ENCODE measurements at places on chromosomes 7 and 10.

DNA sequence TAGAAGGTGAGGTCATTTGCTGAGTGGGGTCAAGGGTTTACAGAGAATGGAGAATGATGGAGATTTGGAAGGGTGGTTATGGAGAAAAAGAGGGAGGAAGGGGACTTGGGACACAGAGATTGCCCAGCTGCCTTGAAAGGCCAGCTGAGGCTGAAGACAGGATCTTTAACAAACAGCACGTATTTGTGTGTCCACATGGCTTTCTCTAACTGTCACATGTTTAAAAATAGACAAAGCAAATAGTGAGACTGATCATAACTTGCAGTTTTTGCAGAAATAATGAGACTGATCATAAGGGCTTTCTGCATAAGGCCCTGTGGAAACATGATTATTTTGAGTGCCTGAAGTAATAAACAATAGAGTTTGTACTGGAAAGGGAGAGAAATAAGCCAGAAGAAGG lies 212.7 kb downstream of the HDAC9 start:
- no peak for DNase-seq

- DNase-seq, result no peak
Measured at GRCh38 chr10:106181501-106181900, 983.0 kb downstream of the SORCS1 start.

DNA sequence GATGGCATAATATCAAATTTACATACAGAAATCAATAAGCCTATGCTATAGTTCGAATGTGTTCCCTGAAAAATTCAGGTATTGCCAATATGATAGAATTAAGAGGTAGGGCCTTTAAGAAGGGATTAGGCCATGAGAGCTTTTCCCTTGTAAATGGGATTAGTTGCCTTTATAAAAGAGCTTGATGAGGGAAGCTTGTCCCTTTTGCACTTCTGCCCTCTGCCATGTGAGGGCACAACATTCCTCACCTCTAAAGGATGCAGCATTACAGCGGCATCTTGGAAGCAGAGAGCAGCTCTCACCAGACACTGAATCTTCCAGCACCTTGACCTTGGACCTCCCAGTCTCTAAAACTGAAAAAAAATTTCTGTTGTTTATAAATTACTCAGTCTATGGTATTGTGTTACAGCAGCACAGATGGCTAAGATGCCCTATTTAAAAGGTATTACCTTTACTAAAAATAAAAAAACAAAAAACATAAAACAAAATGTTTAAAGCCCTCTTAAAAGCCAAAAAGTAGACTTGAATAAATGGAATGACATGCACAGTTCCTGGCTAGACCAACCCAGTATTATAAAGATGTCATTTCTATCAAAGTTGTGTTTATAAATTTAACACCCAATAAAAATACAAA lies 909.6 kb downstream of the REEP3 start:
- DNase-seq, result peak; percentile 26

- DNase-seq, result no peak
Measured at GRCh38 chr10:688312-689120, 952 bp downstream of the DIP2C start.

DNA sequence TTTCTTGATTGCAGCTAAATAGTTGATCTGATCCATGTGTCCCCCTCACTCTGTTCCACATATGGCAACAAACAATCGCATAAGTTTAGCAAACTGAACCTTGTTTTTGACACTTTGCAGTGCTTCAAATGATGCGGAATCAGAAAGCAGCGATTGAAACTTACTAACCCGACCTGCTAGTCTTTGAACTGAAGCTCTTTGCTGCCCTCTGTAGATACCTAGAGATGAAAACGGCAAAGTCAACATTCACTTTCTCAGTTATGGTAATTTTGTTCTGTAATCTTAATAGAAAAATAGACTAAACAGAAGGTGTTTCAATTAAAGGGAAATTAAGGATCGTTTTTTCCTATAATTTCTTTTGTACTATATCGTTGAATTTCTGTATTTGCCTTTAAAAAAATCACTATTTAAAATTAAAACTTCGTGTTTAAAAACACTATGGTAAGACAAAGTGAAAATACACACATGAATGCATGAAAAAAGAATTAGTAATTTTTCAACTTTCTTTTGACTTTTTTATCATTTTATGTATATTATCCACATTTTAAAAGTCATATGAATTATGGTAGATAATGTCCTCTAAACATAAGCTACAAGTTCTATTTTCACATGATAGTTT lies 276.5 kb downstream of the MAGI2 start:
- peak; percentile 72 for DNase-seq

DNA sequence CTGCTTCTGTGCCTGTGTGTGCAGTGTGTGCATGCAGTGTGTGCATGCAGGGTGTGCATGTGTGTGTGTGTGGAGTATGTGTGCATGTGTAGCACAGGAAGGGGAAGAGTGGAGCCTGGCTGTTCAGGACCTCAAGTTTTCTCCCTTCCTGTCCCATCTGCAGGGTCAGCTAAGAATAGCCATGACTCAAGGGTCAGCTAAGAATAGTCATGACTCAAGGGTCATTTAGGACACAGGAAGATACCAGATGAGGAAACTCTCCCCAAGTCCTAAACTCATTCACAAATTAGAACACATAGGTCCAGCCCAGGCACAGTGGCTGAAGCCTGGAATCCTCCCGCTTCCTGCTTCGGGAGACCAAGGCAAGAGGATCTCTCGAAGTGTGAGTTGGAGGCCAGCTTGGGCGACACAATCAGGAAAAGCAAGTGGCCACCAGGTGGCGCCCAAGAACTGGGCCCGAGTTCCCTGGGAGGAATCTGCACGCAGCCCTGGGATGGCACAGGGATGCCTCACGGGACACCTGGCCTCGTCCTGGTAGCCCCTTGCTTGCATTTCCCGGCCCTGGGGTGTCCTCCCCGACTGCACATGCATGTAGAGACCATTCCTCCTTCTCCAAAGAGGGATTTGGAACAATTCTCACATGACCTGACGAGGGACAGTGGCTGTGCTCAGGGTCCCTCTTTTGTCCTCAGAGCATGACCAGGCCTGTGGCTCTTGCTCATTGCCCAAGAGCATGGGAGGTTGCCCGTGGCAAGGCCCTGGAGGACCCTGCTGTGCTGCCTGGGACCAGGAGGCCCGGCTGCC lies 21.4 kb upstream of the VOPP1 start:
- peak; percentile 13 for DNase-seq

DNA sequence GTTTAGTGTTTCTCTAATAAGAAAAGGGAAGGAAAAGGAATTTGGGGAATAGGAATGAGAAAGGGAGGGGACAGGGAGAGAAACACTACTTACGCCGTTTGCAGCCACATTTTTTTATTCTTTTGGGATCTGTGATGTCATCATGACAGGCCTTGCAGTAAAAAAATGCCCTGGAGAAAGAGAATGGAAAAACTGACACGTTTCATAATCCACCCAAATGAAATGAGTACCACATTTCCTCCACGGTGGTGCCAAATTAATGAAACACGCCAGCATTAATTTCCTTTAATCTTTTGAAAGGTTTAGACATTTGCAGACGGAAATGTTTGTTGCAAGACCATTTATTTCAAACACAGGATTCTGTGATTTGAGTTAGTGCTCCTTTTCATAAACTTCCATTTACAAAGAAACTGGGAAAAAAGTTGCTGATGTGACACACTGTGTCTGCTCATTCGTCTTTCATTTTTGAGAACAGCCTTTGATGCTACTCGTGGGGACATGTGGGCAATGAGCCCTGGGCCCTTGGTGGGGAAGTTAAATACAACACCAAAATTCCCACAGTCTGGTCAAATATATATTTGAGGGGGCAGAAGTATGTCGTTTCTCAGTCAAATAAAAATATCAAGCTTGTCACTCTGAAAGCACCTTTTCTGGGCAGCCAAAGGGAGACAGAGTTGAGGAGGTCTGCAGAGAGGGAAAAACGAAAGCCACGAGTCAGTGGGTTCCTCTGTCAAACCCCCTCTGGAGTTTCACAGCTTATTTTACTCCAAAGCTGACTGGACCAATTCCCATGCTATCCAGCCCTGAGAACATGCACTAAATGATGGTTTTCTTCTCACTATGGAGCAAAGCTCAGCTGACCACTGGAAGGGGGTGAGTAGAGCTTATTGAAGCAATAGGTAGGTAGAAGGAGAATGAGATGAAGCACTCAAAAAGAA lies 625.5 kb downstream of the KCNMA1 start:
- DNase-seq, result no peak

DNA sequence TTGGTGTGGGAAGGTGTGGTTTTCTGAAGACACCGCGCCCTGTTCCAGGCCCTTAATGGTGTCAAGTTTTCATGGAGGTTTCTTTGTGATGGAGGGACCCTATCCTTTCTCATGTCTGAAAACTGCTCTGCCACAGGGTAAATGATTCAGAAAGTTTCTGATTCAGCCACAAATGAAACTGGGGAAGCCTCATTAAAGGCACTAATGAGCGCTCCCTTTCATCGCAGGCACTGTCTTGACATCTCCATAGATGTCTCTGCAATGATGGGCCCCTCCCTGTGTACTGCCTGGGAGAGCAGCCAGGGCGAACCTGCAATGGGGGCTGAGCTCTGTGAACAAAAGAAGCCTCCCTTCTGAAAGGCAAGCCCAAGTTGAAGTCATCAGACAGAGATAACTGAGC lies 355.3 kb downstream of the PRPF18 start:
- no peak for DNase-seq

- no peak for DNase-seq
Measured at GRCh38 chr10:86706401-86706841, 38.1 kb downstream of the LDB3 start.

DNA sequence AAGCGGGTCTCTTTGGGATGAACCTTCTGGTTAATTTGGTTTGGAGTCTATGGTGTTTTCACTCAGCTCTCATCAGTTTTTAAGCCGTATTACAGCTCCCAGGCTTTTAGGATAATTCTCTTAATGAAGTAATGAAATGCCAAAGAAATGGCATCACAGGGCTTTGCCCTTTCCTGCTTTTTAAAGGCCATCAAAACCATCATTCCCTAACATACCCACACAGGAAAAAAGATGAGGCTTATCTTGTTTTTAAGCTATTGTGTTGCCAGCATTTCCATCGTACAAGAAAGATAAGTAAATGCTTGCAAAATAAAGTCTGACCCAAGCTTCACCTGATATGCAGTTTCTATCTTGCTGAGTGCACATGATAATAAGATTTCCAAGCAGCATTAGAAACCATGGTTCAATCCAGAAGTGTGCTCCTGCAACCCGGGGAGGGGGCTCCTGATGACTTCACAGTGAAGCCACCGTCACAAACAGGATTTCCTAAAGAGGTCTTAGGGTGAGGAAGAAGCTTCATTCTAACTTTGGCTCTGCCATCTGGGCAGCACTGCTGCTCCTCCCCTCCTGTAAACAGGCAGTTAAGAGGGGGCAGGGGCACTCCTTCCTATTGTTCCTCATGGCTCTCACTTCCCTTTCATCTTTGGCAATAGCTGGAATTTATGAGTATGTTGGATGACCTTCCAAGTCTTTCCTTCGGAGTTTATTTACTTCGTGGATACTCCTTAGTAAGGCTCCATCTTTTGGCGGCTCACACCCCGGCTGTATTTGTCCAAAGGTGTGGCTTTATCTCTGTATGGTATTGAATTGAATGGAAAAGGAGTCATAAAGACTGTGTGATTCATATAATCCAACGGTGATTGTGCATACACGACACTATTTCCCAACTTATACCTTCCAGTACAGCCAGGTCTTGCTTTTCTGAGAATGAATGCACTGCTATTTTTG lies 55.2 kb upstream of the FAM133B start:
- DNase-seq, result no peak

DNA sequence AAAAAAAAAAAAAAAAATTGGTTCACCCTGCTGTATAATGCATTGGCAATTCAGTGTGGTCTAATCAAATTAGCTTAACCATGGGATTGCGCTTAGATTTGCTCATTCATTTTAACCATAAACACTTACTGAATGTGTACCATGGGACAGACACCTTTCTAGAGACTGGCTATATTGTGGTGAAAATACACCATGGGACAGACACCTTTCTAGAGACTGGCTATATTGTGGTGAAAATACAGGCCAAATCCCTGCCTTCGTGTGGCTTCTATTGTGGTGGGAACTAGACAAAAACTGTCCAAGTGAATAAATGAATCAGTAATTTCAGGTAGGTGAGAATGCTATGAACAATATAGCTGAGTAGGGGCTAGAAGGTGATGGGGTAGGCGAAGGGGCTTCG lies 10.2 kb upstream of the REPIN1 start:
- no peak for DNase-seq

DNA sequence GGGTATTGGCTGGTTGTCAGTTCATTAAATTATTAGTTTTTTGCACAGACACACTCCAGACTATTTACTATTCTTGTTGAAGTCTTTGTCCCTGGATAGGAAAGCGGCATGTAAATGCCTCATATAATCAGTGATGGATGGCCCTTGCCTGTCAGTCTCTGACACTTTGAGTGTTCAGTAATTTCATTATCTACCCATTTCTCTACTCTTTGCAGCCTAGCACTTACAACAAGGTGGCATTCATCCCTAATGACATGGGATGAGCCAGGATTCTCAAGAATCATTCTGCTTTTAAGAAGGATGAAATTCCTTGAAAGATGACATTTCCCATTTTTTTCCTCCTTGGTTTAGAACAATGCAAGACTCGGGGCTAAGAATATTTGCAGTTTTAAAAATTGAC lies 155.7 kb downstream of the SORCS3 start:
- DNase-seq, result no peak

GRCh38 chr7:90298145-90299038 lies 22.7 kb downstream of the FAM237B start:
- DNase-seq, result no peak

DNA sequence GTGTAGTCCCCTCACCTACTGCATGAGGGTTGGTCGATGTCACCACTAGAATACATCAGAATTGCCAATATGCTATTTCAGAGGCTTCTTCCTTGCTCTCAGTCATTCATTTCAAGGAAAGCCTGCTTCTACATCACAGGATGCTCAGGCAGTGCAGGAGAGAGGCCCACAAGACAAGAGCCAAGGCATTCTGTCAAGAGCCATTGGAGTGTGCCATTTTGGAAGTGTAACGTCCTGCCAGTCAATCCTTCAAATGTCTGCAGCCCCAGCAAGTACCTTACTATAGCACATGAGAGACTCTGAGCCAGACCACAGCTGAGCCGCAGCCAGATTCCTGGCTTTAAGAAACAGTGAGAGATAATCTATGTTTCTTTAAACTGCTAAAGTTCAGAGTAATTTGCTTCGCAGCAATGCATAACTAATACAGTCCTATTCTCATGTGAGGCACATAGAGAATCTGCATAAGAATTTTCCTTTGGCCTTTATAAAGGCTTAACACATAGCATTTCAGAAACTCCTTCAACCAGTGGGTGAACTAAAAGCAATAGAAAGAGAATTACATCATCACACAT lies 166.5 kb upstream of the GNAI1 start:
- DNase-seq, result no peak

GRCh38 chr10:91349381-91349780 lies 60.8 kb upstream of the HECTD2 start:
- no peak for DNase-seq
